Stimulated activated CD4-positive, alpha-beta T cell treated with anti-CD3 and anti-CD28 coated beads, Interleukin-1b, Interleukin-23, amount 100 ng/mL, for 4 hours (primary cell): ENCODE measurements at places on chromosomes 6 and 20.

- DNase-seq, result no peak
These were observed 96.3 kb upstream of the NEDD9 start for GRCh38 chr6:11328613-11329247.

- no peak for DNase-seq
These were observed 53.9 kb upstream of the SOX4 start for GRCh38 chr6:21539621-21540100.

GRCh38 chr6:89350281-89350966, 2.1 kb downstream of the UBE2J1 start:
- no peak for DNase-seq

DNA sequence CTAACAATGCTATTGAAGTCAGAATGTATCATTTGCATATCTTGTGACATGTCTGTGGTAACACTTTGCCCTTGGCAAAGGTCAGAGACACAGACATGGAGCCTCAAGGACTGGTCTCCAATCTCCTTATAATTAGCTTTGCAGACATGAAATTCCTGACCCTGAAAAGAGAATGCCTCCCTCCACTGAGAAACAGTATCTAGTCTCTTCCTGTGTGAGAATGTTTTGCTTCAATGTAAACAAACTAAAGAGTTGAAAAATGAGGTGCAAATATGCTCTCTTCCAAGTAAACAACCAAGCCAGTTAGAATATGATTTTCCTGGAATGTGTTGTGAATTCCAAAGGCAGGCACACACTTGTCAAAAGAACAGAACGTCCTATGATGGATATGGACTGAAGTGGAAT, 407.1 kb upstream of the MARCKS start:
- DNase-seq, result no peak

DNA sequence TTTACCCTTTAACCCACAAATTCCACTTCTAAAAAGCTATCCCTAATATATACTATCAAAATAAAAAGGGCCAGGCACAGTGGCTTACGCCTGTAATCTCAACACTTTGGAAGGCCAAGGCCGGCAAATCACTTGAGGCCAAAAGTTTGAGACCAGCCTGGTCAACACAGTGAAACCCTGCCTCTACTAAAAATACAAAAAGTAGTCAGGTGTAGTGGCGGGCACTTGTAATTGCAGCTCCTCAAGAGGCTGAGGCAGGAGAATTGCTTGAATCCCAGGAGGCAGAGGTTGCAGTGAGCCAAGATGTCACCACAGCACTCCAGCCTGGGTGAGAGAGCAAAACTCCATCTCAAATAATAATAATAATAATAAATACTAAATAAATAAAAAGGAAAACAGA, 82.5 kb downstream of the TRIM27 start:
- DNase-seq, result no peak

DNA sequence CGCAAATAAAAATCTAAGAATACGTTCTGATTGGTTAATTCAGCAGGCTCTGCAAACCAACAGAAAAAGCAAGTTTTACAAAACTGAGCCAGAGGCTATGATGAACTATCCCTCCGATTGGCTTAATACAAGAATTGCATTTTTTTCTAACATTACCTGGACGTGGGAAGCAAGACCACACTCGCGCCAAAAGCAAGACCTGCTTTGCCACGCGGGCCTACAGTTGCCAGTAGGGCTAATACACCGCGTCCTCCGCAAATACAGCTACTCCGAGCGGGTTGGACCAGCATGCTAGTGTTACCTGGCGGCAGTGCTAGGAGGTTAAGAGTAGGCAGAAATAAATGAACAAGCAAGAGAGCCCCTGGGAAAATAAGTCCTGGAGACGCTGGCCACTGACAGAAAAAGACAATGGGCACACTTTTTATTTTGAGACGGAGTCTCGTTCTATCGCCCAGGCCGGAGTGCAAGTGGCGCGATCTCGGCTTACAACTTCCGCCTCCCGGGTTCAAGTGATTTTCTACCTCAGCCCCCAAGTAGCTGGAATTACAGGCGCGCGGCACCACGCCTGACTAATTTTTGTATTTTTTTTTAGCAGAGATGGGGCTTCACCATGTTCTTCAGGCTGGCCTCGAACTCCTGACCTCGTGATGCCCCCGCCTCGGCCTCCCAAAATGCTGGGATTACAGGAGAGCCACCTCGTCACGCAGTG, 131.9 kb upstream of the BTN3A2 start:
- DNase-seq, result no peak

DNA sequence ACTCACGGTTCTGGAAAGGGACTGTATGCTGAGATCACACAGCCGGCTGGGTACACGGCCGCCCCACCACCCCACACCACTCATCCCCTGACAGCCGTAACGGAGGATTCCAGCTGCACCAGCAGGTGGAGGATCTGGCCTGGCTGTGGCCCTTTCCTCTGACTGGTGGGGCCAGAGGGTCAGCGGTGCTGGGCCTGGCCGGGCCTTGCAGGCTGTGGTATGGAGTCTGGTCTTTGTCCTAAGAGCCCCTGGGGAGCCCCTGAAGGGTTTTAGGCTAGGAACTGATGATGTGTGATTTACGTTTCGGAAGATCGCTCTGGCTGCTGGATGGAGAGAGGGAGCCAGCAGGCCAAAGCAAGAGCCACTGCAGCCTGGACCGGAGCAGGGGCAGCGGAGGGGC, 26.6 kb downstream of the NOL4L start:
- DNase-seq, result no peak

DNA sequence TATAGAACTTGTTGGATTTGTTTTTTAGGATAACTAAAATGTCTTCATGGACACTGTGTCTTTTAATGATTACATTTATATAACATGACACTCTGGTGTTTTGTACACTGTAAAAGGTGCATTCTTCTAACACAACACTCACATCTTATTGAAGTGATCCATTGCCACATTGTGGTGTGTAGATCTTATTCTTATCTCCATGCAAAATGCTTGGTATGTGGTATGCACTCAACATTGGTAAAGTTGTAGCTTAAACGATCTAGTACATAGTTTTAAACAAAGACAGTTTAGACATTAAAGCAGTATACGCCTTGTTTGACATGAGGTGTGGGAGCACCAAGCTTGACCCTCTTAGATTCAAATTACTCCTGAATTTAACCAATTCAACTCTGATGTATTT, 84.7 kb downstream of the SASH1 start:
- DNase-seq, result no peak

DNA sequence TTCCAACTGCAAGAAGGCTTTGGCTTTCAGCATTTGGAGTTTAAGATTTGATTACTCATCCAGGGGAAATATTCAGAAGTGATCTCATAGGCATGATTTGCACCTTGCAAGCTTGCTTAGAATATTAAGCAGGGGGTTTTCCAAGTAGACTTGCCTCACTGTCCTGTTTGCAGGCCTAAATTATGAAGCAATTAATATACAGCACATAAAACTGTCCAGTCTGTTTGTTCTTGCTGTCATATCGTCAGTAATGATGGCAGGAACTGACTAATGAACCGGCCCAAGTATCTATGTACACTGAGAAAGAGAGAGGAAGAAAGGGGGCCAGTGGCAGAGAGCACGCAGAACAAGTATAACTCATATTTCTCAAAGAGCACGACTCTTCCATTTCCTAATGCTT, 212.5 kb upstream of the SUPT3H start:
- no peak for DNase-seq

DNA sequence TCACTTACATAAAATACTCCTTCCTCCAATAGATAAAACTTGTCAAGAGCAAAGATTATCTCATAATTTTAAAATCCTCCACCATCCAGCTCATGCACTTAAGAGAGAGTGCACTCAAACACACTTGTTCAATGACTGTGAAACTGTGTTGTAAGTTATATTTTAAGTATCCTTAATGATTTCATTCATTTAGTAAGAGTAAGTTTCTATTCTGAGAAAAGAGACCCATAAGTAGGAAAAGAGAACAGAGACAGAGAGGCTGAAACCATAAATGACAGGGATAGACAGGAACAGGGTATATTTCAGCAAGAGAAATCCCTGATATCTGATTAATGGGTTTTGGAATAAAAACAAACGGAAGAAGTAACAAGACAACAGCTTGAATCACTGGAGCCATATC, 8.2 kb downstream of the SSR1 start:
- no peak for DNase-seq

- DNase-seq, result no peak
These were observed 50.3 kb upstream of the NAA20 start for GRCh38 chr20:19966840-19967239.

DNA sequence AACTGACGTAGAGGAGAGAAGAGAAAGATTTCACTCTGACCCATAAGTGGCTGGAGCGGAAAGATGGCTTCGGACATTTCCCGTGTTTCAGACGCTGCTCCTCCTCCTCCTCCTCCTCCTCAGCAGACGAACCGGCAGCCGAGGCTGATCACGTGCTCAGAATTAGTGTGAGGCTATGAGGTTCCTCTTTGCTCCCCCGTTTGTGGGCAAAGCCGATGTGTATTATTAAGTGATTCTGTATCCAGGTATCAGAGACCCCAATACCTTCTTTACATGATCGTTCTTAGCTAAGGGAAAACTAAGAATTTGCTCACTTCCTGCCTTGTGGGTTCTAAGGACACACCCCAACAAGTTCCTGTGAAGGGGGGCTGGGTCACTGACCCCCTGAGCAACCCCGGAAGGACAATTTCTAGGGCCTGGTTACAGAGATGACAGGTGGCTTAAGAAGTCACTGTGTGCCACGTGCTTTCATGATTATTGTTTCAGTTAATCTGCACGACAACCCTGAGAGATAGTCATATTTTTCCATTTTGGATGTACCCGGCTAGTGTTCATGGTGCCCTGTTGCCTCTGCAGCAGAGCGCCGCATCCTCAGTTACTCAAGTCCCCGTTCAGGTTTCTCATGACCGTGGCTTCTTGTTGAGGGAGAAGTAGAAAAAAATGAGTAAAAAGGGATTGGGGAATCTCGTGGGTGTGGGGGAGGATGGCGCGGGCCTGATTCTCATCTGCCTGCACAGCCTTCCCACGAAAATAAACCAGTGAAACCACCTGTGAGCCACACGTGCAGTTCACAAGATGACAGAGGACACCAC, 671.8 kb downstream of the QKI start:
- no peak for DNase-seq

DNA sequence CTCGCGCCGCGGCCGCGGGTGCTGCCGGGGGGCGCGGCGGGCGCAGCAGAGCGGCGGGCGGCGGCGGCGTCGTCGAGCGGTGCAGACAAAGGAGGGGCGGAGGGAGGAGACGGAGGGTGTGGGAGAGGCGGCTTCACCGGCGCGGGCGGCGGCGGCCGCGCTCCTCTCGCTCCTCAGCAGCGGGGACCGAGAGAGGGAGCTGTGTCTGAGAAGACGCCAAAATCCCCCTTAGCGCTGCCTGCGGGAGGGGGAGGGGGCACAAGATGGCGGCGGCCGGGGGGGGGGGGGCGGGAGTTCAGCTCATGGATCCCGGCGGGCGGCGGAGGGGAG, 296 bp downstream of the ADNP start:
- DNase-seq, result no peak

- no peak for DNase-seq
These were observed 140.9 kb downstream of the SCML4 start for GRCh38 chr6:107683183-107683582.

DNA sequence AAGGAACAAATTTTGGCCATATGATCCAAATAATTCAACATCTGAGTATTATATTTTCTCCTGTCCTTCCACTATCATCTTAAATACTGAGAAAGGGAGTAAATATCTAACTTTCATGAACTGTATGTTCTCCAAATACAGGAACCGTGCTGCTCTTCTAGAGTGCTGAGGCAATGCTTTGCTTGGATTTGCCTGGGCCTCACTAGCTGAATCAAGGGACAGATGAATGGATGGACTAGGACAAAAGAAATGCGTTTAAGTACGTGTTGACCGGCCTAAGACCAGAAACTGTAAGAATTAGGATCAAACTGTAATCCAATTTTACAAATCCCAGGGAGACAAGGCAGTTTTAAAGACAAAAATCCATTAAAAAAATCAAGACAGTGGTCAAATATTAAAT, 362.4 kb upstream of the RUNX2 start:
- DNase-seq, result no peak

DNA sequence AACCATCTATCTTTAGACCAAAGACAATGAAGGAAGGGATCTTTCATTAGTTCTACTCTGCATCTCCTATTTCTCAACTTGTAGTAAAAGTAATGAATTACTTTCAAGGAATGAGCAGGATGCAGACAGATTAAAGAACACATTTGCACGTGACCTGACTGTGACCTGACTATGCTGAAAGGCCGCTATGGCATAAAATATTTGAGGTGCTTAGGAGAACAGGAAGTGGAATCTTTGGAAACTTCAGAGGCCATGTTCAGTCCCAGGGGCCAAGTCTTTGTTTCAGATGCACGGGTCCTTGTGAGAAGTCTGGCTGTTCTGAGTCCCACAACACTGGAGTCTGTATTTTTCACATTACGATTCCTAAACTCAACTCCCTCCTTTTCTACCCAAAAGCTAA, 41.0 kb downstream of the NINL start:
- no peak for DNase-seq

DNA sequence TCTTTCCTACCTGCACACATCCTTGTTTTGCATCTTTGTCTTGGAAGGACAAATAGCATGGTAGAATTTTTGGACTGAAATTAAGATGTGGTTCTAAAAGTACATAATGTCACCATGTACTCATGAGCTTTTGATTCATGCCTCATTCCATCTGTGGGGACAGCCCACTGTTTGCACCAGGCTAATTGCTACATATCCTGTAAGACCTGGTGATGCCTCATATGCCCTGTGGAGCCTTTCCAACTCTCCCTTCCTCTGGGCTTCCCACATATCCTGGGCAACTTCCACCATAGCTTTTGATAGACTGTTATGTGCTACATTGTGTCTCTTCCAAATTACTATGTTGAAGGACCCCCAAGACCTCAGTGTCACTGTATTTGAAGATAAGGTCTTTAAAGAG, 213.6 kb upstream of the PREP start:
- no peak for DNase-seq

DNA sequence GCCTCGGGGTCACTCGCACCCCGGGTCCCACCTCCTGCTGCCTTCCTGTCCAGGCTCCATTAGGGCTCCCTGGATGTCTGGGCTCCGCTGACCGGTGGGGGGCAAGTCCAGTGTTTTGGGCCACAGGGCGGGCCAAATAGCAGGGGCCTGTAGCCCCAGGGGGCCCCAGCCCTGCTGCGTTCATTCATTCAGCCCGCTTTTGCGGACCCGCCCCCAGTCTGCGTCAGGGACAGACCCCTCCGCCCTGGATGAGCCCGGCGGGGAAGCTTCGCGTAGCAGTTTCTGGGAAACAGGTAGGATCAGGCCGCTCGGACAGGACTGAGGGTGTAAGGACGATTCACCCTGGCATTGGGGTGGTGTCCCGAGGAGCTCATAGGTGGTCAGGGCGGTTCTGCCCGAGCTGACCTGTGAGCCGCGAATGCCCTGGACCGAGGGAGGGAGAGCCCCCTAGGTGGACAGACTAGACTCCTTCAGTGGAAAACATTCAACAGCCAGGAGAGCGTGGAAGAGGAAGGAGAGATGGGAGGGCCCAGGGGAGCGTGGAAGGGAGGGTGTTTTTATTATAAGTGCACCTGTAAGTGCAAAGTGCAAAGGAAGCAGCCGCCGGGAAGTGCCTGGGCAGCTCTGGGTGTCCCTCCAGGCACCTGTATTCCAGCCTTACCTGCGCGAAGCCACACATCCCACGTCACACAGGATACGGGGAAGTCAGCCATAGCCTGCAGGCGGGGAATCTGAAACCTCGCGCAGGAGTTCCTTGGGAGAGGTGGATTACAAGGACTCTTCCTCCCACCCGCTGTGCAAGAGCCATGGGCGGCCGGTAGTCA, 662 bp downstream of the ENTPD6 start:
- DNase-seq, result peak; percentile 25
